ENCODE measurements at places on chromosomes 6 and 20.

GRCh38 chr6:48078120-48078519 lies 32.9 kb downstream of the PTCHD4 start:
- DNase-seq: no peak

- DNase-seq: no peak
Observed at GRCh38 chr20:37762716-37763485, 69.1 kb downstream of the CTNNBL1 start.

DNA sequence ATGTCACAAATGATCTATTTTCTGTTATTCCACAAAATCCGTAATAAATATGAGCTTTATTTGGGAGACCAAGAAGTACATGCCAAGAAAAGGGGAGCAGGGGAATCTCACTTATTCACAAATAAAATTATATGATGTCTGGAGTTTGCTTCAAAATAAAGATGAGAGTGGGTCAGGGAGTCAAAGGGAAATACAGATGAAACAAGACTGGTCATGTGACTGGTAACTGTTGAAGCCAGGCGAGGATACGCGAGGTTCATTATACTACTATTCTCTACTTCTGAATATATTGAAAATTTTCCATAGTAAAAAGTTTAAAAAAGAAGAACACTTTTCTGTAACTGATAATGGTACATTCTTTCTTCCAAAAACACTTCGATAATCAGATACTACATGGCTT lies 14.6 kb downstream of the EPB41L2 start:
- DNase-seq: no peak

GRCh38 chr6:168113226-168113625 lies 34.2 kb upstream of the FRMD1 start:
- no peak for DNase-seq

GRCh38 chr6:143772116-143773086 lies 70.7 kb upstream of the LTV1 start:
- no peak for DNase-seq

- no peak for DNase-seq
Observed at GRCh38 chr6:113853252-113853651, 3.9 kb upstream of the MARCKS start.

DNA sequence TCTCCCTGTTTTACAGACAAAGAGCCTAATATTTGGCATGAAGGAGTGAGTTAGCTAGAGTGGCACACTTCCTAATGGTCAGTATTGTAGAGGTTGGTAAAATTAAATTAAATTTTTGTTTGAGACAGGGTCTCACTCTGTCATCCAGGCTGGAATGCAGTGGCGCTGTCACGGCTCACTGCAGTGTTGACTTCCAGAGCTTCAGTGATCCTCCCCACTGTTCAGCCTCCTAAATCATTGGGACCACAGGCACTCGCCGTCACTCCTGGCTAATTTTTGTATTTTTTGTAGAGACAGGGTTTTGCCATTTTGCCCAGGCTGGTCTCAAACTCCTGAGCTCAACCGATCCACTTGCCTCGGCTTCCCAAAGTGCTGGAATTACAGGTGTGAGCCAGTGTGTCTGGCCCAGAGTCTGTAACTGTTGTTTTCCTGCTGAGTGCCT lies 70.9 kb downstream of the SCAND1 start:
- no peak for DNase-seq

GRCh38 chr6:142118328-142118727 lies 14.4 kb upstream of the GJE1 start:
- no peak for DNase-seq

- DNase-seq: no peak
Observed at GRCh38 chr6:36822506-36823269, 16.6 kb downstream of the CPNE5 start.

DNA sequence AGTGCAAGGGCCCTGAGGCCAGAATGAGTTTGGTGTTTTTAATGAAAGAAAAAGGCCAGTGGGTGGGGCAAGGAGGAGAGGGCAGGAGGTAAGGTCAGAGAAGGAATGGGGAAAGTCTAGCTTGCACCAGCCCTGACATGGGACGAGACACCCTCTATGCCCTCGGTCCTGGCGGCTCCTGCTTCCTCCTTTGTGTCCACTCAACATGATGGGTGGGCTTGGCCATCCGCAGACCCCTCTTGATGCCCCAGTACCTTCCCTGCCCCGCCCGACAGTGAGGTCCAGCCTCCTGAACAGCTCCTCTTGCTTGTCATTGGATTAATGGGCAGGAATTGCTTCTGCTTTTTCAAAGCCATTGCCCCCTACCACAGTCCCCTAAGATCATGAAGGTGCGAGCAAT lies 33.6 kb upstream of the ANGPT4 start:
- DNase-seq: no peak

- peak; percentile 44 for DNase-seq
Observed at GRCh38 chr6:30060606-30061091, 416 bp upstream of the POLR1H start.

DNA sequence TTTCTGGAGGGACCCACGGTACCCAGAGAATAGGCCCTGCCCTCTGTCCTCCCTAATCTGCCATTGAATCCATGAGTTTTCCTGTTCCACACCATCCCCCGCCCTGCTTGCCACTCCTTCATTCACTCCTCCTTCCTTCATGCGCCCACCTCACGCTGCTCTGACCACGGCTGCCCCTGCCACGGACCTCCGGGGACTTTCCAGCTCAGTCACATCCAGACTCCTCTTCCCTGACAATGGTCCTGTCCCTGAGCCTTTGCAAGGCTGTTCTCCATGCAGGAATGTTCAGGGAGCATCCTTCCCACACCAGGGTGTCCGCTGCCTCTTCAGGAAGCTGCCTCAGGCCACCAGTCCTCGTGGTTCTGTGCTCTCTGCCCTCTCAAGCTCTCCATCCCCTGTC lies 25.9 kb downstream of the GLP1R start:
- DNase-seq: no peak

DNA sequence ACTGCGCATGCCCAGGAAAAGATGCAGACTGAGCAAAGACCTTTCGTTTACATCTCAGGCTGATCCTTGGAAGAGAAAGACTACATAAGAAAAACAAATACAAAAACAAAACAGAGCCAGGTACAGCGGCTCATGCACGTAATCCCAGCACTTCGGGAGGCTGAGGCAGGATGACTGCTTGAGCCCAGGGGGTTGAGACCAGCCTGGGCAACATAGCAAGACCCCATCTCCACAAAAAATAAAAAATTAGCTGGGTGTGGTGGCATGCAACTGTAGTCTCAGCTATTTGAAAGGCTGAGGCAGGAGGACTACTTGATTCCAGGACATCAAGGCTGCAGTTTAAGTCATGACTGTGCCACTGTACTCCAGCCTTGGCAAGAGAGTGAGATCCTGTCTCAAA lies 41.7 kb downstream of the SRPK1 start:
- DNase-seq: no peak

GRCh38 chr6:34332251-34333198 lies 59.9 kb downstream of the NUDT3 start:
- DNase-seq: no peak

GRCh38 chr6:45470131-45470738 lies 92.5 kb upstream of the SUPT3H start:
- DNase-seq: no peak

- DNase-seq: no peak
Observed at GRCh38 chr6:4085332-4085700, 6.4 kb upstream of the FAM217A start.

DNA sequence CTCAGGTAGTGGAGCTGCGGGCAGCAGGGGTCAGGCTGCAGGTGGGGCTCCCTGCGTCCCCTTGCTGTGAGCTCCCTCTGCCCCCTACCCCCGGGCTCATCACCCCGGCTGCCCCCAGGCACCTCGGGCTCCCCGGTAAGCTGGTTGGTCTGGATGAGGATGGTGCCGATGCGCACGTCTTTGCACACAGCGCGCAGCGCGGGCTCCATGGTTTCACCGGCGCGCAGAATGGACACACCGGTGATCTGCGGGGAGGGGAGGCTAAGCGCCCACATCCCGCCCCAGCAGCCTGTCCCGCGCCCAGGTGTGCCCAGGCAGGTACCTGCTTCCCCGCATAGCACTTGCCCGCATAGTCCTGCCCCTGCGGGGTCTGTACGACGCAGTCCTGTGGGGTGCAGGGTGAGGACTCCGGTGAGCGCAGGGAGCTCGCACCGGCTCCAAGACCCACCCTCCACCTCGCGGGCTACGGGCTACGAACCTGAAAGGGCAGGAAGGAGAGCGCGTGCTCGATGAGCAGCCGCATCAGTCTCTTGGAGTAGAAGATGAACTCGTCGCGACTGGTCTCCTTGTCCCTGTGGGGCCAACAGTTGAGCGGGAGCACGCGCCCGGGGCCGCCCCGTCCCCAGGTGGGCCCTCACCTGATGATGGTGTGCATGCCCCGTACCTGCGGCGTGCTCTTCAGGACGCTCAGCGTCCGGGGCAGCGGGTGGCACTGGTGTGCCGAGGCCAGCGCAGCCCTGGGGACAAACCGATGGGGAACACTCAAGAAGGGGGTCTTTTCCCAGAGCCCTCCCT lies 15.5 kb downstream of the UCKL1 start:
- DNase-seq: no peak

GRCh38 chr20:17882834-17883591 lies 85.6 kb downstream of the SNX5 start:
- no peak for DNase-seq

DNA sequence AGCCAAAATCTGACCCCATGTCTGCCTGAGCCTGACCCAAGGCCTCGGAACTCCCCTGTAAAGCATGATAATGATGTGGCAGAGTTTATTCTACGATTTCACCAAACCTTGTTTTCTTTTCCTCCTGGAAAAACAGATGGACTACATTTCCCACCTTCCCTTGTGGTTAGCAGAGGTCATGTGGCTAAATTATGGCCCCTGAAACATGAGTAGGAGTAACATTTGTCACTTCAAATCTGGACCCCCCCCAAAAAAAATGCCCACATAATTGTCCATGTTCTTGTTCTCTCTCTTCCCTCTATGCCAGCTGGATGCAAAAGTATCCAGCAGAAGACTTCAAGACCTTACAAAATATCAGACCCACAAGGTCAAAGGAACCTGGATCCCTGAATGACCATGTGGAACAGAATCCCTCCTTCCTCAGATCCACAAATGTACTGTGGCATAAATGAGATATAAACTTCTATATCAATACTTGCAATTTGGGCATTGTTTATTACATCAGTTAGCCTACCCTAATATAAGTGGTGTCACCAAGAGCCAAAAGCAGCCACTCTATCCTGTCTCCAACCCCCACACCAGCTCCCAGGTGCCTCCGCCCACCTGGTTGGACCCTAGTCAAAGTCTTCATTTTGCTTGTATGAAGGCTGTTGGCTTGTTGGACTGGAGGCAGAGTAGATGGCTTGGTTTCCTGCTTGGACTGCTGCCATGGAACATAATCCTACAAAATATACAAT lies 1.4 kb downstream of the C20orf96 start:
- DNase-seq: no peak

- DNase-seq: no peak
Observed at GRCh38 chr20:17061715-17062114, 165.1 kb upstream of the PCSK2 start.

- DNase-seq: no peak
Observed at GRCh38 chr20:15039088-15039752, 701.8 kb upstream of the FLRT3 start.

- DNase-seq: no peak
Observed at GRCh38 chr20:63745424-63745805, 5.8 kb downstream of the SLC2A4RG start.

DNA sequence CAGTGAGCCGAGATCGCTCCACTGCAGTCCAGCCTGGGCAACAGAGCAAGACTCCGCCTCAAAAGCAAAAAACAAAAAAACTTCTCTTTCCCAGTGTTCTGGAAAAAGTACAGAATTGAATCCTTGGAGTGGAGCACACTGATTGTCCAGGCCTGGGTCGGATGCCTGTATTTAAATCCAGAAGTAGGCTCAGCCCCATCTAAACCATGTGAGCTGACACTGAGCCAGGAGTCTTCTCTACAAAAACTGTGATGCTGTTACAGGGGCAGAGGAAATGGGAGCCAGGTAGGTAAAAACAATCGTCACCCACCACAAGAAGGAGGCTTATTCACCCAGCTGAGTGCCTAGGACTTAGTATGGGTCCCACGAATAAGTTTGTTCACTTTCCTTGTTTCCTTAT lies 43.0 kb upstream of the PTPN1 start:
- no peak for DNase-seq

- DNase-seq: no peak
Observed at GRCh38 chr6:45986746-45987274, 28.9 kb downstream of the CLIC5 start.

DNA sequence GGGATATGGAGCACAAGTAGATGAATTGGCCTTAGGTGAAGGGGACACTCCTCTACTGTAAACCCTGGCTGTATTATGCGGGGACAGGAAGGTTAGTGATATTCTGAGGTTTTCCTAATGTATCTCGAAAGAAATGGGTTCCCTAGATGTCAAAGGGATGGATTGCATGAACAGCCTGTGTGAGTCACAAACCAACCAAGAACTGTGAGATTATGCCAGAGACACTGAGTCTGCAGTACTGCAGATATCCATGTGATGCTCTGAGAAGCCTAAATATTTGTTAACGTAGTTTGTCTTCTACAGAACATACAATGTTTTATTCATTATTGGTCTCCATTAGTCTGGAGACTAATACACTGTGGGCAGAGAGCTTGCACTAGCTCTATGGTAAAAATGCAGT lies 182.2 kb downstream of the AKAP7 start:
- no peak for DNase-seq

- DNase-seq: no peak
Observed at GRCh38 chr20:5090191-5090590, 29.6 kb downstream of the PCNA start.

DNA sequence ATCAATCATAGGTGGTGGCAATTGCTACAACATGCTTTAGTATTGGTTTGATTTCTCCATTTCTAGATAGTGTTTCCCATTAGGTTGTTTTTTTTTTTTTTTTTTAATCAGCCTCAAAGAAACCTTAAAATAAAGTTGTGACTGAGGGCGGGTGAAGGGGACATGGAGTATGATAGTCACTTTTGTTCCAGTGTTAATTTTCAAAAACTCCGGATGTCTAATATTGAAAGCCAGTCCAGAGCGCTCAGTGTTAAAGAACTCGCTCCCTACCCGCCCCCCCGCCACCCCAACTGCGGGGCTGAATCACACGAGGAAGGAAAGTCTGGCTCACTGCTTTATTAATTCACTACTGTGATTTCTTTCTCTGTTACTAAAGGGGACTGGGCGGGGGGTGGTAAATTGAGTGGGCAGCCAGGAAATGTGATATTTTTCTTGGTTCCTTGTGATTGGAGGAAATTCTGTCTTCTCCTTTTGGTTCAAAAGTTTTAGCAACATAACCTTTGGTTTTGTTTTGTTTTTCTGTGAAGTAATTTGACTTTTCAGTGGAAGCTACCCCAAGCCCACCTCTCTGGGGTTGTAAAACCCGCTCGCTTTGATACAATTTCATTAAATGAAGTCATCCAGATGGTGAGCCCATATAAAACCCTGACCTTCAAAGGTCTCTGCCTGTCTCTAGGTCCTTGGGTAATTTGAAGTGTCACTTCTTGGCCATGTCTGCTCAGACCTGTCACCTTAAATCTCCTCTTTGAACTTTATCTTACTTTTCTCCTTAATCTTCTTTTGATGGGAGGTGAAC lies 38.0 kb downstream of the TNFAIP3 start:
- DNase-seq: peak; percentile 83

GRCh38 chr6:30942338-30943060 lies 1.7 kb downstream of the MUCL3 start:
- DNase-seq: no peak
